Dermis microvascular lymphatic vessel endothelial cell (primary cell): ENCODE measurements at places on chromosomes 5 and 9.

DNA sequence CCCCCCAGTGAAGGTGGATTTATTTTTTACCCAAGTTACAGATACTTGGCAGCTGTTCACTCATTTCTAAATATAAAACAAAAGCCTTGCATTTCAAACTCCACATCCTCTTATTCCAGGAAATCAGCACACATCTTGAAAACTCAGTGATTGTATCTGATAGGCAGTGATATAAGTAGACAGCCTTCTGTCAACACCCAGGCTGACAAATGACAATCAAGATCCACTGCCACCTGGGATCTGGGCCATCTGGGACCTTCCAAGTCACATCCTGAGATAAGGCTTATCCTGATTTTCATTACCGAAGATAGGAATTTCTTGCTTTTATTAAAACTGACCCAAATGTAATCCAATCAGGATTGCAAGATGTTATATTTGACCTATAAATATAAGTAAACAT, 201.3 kb upstream of the PUM3 start:
- no peak for DNase-seq

DNA sequence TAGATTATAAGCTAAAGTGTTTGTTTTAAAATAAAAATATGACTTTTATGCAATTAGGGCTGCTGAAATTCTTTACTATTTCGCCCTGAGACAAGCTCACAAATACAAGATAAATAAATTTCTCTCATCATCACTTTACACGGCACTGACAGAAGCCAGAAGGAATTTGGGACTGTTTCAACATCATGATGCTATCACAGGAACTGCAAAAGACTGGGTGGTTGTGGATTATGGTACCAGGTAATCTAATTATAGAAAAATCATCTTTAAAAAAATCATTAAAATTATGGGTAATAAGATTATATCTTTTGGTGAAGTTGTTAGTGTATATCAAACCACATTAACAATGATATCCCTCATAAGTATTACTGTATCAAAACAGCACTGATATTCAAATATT, 95.0 kb downstream of the MAN2A1 start:
- no peak for DNase-seq

- DNase-seq, result no peak
These were observed 1023.1 kb upstream of the WWC1 start for GRCh38 chr5:167268337-167268736.

DNA sequence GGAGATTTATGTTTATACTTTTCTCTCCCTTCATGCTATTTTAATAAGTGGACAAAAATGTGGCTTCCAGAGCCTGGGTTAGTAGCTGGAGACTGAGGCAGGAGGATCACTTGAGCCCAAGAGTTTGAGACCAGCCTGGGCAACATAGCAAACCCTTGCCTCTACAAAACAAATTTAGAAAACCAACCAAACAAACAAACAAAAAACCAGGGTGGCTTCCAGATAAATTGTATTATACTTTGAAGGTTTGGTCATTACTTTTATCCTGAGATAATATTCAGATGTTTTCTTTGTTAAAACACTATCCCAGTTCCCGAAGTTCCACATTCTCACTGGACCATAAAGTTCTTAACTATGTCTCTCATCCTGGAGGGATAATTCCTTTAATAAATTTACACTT, 46.0 kb downstream of the ALDH1A1 start:
- DNase-seq, result no peak
